Cardiac muscle cell (in vitro differentiated cells and primary cell): ENCODE measurements at places on chromosomes 11 and 22.

GRCh38 chr22:24153353-24153752 lies 27.9 kb upstream of the SUSD2 start:
- no peak overlapping the region for H3K4me3 ChIP-seq
- no peak for DNase-seq
- peaks cover 67% of the 10 kb centered on the region for H3K4me1 ChIP-seq
- no peaks in the 10 kb centered on the region for H3K36me3 ChIP-seq
- H3K27me3 ChIP-seq = no peaks in the 10 kb centered on the region

DNA sequence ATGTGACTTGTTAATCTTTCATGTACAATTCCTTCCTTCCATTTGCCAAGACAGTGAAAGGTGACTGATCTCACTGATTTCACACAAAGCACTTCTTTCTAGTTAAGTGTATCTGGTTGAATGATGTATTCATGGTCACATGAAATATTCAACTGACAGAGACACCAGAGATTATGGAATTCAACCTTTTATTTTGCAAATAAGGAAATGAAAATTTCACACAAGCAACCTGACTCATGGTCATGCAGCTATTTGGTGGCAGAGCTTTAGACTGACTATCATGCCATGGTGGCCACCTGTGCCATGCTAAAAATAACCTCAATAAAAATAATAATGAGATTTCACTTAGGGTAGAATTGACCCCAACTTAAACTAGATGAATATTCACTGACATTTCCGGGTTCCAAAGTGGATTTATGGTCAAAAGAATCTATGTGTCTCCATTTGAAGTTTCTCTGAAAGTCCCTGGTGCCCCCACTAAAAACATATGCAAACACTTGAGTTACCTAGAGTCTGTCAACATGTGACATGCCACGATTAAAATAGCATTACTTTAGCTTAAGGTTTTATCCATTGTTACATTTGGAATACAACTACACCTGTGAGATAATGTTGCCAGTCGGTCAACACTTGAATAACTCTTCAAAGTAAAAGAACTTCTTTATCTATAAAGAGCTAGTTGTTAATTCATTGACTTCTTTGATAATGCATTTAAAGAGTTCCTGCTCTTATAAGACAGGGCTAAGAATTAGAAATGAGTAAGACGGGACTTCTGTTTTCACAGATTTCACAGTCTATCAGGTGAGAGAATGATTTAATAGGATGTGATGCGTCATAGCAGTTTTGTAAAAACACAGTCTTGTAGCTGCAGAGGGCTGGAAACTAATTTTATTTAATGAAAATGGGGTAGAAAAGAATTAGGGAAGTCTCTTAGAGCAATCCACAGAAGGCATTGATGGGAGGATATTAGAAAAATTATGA lies 94.6 kb upstream of the OR9G4 start:
- H3K27me3 ChIP-seq = no peaks in the 10 kb centered on the region
- H3K4me3 ChIP-seq = no peak overlapping the region
- peaks cover 8% of the 10 kb centered on the region for H3K4me1 ChIP-seq
- H3K27ac ChIP-seq = no peak overlapping the region
- H3K36me3 ChIP-seq = no peaks in the 10 kb centered on the region
- DNase-seq = no peak

DNA sequence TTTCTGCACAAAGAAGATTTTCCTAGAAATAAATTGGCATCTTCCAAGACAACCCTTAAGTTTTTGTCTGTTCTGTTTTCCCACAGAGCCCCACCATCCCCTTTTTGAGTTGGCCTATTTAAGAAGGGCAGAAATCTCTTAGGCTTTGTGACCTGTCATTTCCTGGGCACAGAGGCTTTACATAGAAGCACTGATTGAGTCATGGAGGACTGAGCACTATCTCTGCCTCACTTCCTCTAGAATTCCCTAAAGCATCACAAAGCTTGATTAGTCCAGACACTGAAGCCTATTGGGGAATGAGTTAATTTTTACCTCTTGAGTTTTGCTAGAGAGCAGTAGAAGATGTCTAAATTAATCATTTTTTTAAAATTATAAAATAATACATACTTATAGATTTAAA lies 25.4 kb downstream of the TRIM44 start:
- H3K27ac ChIP-seq = no peak overlapping the region
- H3K4me1 ChIP-seq = no peaks in the 10 kb centered on the region
- no peak overlapping the region for H3K4me3 ChIP-seq
- no peaks in the 10 kb centered on the region for H3K36me3 ChIP-seq
- H3K27me3 ChIP-seq = no peaks in the 10 kb centered on the region

GRCh38 chr11:1763336-1763795 lies 361 bp downstream of the CTSD start:
- peak overlapping the region; percentile 82 for H3K4me3 ChIP-seq
- DNase-seq = no peak
- no peaks in the 10 kb centered on the region for H3K27me3 ChIP-seq
- peaks cover 10% of the 10 kb centered on the region for H3K4me1 ChIP-seq

- H3K4me1 ChIP-seq = no peaks in the 10 kb centered on the region
- H3K36me3 ChIP-seq = no peaks in the 10 kb centered on the region
- DNase-seq = no peak
- H3K27me3 ChIP-seq = no peaks in the 10 kb centered on the region
- H3K4me3 ChIP-seq = no peak overlapping the region
Measured at GRCh38 chr22:48849963-48850657, 977.6 kb downstream of the BRD1 start.

DNA sequence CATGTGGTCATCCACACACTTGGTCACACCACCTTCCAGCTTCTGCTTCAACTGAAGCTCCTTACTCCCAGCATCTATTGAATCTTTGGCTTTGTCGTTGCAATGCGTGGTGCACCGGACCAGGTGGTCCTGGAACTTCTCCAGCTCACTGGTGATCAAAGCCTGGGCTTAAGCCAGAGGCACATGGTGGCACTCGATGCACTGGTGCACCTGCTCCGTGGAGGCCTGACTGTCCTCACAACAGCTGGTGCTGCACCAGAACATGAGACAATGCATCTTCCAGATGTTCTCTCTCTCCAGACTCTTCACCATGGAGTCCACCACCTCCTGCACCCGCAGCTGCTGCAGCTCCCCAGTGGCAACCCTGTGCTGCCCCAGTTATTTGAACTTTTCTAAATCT lies 56.0 kb downstream of the CELSR1 start:
- H3K4me1 ChIP-seq = no peaks in the 10 kb centered on the region
- no peak overlapping the region for H3K27ac ChIP-seq
- no peak overlapping the region for H3K4me3 ChIP-seq
- DNase-seq = no peak

- H3K4me3 ChIP-seq = no peak overlapping the region
- no peaks in the 10 kb centered on the region for H3K4me1 ChIP-seq
Measured at GRCh38 chr22:19045094-19045493, 77.1 kb downstream of the DGCR2 start.

DNA sequence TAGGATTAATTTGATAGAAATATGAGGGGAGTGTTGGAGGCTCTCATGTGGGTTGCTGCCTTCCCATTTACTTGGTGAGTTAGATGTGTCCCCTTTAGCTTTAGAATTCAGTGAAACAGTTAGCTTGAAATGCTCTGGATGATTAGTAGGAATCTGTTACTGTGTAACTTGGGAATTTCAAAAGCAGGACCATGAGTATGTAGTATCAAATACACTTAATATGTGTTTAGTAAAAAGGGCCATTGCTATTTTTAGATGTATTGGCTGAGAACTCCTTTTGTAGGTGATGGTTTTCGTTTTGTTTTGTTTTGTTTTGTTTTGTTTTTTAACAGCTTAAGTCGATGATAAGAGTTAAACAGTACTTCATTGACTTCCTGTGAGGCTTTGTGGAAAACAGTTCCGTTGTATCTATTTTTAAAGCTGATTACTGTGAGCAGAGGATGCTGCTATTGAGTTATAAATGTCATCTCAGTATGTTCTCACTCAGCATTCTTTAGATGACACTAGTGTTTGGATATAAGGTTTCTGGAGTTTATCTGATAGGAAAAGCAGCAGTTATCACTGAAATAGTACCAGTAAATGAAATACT lies 53.5 kb downstream of the MCAM start:
- H3K4me1 ChIP-seq = peaks cover 31% of the 10 kb centered on the region
- no peaks in the 10 kb centered on the region for H3K36me3 ChIP-seq
- H3K27me3 ChIP-seq = no peaks in the 10 kb centered on the region
- H3K4me3 ChIP-seq = no peak overlapping the region

DNA sequence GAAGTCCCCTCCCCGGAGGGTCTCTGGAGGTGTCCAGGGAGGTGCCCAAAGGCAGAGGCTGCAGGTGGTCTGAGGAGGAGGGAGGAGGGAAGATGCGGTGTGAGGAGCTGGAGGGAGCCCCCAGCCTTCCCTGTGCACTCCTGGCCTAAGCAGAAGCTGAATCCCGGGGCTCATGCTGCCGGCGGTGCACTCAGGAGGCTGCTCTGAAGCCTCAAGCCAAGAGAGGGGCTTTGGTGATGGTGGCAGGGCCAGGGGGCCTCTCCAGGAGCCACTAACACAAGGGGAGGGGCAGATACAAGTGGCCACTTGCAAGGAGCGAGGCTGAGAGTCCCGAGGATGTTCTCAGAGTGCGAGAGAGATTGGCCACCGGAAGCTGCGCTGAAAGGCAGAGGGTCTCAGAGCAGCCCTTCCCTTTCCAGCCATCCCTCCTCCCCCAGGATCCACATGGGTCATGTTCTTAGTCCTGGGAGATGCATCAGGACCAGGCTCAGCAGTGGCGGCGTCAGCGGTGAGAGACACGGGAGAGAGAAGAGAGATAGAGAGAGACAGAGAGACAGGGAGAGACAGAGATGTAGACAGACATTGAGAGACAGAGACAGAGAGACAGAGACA lies 774 bp upstream of the MRGPRG start:
- peaks cover 27% of the 10 kb centered on the region for H3K27me3 ChIP-seq
- no peaks in the 10 kb centered on the region for H3K4me1 ChIP-seq
- no peak overlapping the region for H3K4me3 ChIP-seq
- H3K36me3 ChIP-seq = no peaks in the 10 kb centered on the region

GRCh38 chr11:68541116-68541515 lies 80.6 kb downstream of the PPP6R3 start:
- no peak for DNase-seq
- peaks cover 9% of the 10 kb centered on the region for H3K4me1 ChIP-seq
- peaks cover 19% of the 10 kb centered on the region for H3K36me3 ChIP-seq
- H3K27ac ChIP-seq = peak overlapping the region; percentile 58
- H3K27me3 ChIP-seq = no peaks in the 10 kb centered on the region

GRCh38 chr11:128399251-128400121 lies 187.9 kb downstream of the ETS1 start:
- H3K27ac ChIP-seq = no peak overlapping the region
- no peaks in the 10 kb centered on the region for H3K27me3 ChIP-seq
- DNase-seq = no peak
- H3K4me1 ChIP-seq = peaks cover 20% of the 10 kb centered on the region
- no peak overlapping the region for H3K4me3 ChIP-seq
- H3K36me3 ChIP-seq = no peaks in the 10 kb centered on the region

GRCh38 chr11:71502871-71503435 lies 24.1 kb upstream of the KRTAP5-7 start:
- no peaks in the 10 kb centered on the region for H3K27me3 ChIP-seq
- no peak for DNase-seq
- no peaks in the 10 kb centered on the region for H3K4me1 ChIP-seq
- peaks cover 7% of the 10 kb centered on the region for H3K36me3 ChIP-seq

DNA sequence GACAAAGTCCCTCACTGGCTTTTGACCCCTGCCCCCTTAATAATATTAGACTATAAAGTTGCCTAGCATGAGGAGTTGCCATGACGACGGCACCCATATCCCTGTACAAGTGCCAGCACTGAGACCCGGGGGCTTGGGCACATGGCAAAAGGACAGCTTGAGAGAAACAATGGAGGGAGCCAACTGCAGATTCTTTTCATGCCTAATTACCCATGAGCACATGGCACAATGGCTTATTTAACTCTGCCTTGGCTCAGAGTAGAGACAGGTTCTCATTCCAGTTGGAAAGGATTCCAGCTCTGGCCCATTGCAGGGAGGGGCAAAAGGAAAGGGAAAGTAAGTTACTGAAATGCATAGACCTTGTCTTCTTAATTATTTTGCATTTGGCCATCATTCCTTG lies 261.2 kb upstream of the UBASH3B start:
- no peaks in the 10 kb centered on the region for H3K36me3 ChIP-seq
- no peak overlapping the region for H3K27ac ChIP-seq
- no peak for DNase-seq
- no peak overlapping the region for H3K4me3 ChIP-seq
- peaks cover 16% of the 10 kb centered on the region for H3K4me1 ChIP-seq

DNA sequence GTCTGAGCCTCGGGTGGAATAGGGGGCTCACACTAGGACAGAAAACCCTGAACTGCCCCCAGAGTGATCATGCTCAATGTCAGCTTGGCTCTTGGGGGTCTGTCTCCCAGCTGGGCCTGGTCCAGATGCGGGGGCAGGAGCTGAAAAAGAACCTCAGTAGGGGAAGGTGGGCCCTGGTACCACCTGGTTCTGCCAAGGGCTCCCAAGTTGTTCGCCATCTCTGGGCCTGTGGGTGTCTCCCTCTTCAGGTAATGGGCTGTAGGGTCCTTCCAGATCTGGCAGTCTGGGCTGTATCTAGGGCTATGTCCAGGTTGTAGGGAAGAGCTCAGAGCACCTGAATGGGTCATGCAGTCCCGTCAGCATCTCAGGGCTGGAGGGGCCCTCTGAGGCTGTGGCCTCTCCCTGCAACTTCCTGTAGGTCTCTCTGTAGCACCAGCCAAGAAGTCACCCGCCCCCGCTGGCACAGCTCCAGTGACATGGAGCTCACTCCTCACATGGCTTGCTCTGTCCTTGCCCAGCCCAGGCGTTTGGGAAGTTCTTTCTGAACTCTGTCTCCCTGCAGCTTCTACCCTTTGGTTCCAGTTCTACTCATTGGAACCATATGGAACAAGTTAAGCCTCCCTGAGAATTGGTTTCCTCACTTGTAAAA lies 33.0 kb upstream of the SOX10 start:
- H3K36me3 ChIP-seq = no peaks in the 10 kb centered on the region
- H3K4me3 ChIP-seq = no peak overlapping the region
- H3K4me1 ChIP-seq = no peaks in the 10 kb centered on the region
- H3K27ac ChIP-seq = no peak overlapping the region
- H3K27me3 ChIP-seq = no peaks in the 10 kb centered on the region

DNA sequence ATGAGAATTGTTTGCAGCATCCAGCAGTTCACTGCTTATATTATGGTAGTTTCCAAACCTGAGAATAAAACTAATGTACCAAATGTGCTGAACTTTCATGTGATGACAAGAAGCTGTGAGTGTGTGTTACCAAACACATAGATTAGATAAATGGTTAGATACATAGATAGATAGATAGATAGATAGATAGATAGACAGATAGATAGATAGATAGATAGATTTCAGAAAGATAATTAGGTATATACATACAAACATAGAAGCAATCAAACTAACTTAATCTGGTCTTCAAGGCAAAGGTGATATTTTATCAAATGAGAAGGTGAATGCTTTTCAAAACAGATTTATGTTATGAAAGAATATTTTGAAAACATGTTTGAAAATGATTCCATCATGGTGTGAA lies 147.3 kb upstream of the C11orf58 start:
- peaks cover 2% of the 10 kb centered on the region for H3K27me3 ChIP-seq
- no peaks in the 10 kb centered on the region for H3K4me1 ChIP-seq
- H3K27ac ChIP-seq = no peak overlapping the region
- no peaks in the 10 kb centered on the region for H3K36me3 ChIP-seq

DNA sequence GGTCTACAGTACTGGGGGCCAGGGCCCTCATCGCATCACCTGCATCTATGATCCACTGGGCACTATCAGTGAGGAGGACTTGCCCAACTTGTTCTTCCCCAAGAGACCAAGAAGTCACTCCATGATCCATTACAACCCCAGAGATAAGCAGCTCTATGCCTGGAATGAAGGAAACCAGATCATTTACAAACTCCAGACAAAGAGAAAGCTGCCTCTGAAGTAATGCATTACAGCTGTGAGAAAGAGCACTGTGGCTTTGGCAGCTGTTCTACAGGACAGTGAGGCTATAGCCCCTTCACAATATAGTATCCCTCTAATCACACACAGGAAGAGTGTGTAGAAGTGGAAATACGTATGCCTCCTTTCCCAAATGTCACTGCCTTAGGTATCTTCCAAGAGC lies 3.8 kb upstream of the PPFIBP2 start:
- H3K36me3 ChIP-seq = no peaks in the 10 kb centered on the region
- H3K27ac ChIP-seq = no peak overlapping the region
- no peak overlapping the region for H3K4me3 ChIP-seq
- H3K4me1 ChIP-seq = peaks cover 13% of the 10 kb centered on the region
